CD4-positive, alpha-beta T cell (primary cell): ENCODE measurements at places on chromosomes 4 and X.

DNA sequence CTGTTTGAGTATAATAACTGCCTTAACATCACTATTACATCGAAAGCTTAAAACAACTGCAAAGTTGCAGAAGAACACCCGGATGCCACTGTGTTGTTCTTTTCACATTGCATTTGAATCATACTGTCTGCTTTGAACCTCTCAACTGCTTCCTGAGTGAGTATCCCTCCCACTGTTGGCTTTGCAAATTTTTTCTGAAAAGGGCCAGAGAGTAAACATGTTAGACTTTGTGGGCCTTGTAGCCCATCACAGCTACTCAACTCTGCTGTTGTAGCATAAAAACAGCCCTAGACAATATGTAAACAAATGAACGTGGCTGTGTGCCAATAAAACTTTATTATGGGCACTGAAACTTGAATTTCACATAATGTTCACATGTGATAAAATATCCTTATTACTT is 76.1 kb downstream of the NSG1 start:
- DNase-seq, result no peak

GRCh38 chrX:12471061-12471460 is 320.2 kb upstream of the PRPS2 start:
- no peak for DNase-seq

DNA sequence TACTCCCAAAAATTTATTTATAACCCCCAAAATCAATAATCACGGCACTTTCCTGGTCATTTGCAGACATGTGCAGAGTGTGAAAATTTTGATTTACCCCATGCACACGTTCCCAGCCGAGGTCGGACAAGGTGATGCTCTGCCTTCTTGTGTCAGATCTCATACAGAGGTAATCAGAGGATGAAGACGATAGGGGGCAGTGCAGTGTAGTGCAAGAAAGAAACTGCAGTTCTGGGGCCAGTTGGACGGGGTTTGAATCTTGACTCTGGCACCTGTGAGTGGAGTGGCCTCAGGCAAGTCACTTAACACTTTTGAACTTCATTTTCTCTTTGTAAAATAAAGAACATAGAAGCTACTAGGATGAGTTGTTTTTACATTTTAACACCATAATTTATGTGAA is 88.4 kb downstream of the FRMPD3 start:
- peak; percentile 23 for DNase-seq

DNA sequence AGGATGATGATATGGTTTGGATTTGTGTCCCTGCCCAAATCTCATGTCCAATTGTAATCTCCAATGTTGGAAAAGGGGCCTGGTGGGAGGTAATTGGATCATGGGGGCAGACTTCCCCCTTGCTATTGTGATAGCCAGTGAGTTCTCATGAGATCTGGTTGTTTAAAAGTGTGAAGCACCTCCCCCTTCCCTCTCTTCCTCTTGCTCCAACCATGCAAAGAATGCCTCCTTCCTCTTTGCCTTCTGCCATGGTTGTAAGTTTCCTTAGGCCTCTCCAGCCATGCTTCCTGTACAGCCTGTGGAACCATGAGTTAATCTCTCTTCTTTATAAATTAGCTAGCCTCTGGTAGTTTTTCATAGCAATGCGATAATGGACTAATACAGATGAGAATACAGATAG is 19.7 kb upstream of the ALG13 start:
- no peak for DNase-seq

DNA sequence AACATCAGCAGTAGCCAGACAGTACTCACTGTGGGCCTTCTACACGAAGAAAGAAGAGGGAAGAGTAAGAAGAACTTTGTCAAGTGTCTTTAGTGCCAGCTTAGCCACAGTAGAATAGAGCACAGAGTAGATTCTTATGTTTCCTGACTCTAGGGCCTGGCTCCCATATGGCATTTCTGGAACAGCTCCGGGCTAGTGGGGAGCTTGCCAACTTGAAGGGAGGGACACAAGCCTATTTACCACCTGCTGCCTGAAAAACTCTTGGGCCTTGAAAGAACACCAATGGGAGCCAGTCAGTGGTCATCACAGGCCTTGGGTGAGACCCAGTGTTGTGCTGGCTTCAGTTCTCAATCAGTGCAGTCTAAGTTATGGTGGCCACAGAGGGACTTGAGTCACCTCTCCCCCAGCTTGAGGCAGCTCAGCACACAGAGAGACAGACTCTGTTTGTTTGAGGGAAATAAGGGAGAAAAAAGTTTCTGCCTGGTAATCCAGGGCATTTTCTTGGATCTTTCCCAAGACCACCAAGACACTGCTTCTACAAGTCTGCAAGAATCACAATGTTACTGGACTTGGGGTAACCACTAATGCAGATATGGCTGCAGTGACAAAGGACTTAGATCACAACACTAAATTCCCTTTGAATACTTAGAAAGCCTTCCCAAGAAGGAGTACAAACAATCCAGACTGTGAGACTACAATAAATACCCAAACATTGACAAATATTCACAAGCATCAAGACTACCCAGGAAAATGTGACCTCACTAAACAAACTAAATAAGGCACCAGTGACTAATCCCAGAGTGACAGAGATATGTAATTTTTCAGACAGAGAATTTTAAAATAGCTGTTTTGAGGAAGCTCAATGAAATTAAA is 261.0 kb upstream of the NDST3 start:
- DNase-seq, result no peak

GRCh38 chrX:150958177-150958576 is 25.0 kb upstream of the HMGB3 start:
- no peak for DNase-seq

GRCh38 chr4:26067035-26067434 is 153.0 kb downstream of the SMIM20 start:
- DNase-seq, result no peak

GRCh38 chrX:107204068-107204605 is 2.1 kb downstream of the NUP62CL start:
- no peak for DNase-seq

DNA sequence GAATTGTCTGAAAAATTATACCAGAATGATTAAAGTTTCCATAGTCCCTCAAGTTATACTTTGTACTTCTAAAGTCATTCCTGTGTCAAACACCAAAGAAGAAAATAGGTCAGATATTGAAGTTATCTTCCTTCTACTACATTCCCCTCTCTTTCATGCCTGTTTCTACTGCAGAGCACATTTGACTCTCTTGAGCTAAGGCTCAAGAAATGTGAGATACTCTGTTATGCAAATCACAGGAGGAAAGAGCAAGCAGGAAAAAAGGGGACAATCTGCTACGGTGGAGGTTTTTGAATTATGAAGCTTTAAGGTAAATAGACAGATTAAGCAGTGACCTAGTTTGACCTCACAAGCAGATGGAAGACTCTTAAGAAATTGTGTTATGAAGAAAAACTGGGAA is 198.9 kb upstream of the LDB2 start:
- DNase-seq, result no peak

GRCh38 chrX:120719622-120720021 is 89.8 kb upstream of the C1GALT1C1 start:
- DNase-seq, result no peak

DNA sequence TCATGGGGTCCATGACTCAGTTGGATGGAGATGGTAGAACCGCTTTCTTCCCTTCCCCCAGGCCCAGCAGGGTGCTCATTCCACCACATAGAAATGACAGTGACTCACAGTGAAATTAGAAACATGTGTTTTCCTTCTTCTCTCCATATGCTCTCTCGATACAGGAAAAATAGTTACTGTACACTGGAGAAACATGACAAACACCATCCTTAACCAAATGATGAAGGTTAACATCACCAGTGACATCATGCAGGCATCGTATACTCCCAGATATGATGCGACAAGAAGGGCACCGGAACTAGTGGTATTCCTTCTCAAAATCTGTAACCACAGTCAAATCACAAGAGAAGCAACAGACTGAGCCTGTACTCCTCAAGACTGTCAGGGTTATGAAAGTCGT is 11.7 kb upstream of the RAB40A start:
- no peak for DNase-seq

DNA sequence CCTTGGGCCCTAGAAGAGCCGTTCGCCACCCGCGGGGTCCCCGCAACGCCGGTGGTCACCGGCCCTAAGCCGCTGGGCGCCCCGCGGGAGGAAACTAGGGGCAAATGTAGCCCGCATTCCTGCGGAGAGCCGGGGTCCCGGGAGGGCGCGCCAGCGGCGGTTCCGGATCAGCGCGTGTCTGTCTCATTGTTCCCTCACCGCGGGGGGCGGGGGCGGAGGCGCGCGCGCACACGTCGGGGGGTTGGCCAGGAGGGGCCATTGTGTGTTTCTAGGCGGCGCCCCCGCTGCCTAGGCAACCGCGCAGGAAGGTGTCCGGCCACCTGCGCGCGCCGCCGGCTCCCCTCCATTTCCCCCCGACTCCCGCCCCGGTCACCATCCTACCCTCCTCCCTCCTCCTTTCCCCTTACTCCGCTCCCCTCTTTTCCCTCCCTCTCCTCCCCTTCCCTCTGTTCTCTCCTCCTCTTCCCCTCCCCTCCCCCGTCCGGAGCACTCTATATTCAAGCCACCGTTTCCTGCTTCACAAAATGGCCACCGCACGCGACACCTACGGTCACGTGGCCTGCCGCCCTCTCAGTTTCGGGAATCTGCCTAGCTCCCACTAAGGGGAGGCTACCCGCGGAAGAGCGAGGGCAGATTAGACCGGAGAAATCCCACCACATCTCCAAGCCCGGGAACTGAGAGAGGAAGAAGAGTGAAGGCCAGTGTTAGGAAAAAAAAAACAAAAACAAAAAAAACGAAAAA is 789 bp upstream of the DDX3X start:
- DNase-seq, result peak; percentile 89

DNA sequence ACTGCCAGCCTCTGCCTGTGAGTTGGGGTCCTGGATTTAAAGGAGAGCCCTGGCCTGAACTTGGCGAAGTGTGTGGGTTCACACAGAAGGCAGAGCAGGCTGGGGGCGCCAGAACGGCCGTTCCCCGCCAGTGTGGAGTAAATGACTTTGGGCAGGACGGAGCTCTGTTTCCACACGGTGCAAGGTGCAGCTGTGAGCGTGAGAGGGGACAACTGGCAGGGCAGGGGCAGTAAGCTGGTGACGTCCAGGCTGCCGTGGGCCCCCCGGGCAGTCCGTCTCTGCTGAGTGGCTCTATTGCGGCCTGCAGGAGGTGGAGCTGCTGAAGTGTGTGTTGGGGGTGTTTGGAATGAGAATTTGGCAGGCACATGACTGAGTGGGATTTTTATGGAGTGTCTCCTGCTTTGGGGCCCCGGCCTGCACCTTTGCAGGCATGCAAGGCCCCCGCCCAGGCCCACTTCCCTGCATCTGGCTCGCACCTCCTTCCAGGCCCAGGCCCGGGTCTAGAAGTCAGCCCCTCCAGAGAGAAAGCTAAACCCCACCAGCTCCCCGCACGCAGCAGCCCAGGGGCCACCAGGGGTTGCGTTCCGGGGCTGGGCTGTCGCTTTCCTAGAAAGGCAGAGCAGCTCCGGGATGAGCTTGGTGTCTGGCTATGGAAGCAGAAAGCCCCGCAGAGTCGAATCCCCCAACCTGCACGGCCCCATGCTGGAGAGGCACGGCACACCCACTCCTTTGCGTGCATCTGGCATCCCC is 62.2 kb upstream of the GRPEL1 start:
- DNase-seq, result no peak

GRCh38 chr4:99028187-99028586 is 32.7 kb downstream of the METAP1 start:
- DNase-seq, result no peak

GRCh38 chr4:40586034-40586433 is 43.6 kb downstream of the RBM47 start:
- no peak for DNase-seq

- no peak for DNase-seq
Observed at GRCh38 chr4:120544838-120545237, 377.7 kb downstream of the PRDM5 start.

- DNase-seq, result no peak
Observed at GRCh38 chr4:9937078-9937477, 84.2 kb downstream of the SLC2A9 start.

DNA sequence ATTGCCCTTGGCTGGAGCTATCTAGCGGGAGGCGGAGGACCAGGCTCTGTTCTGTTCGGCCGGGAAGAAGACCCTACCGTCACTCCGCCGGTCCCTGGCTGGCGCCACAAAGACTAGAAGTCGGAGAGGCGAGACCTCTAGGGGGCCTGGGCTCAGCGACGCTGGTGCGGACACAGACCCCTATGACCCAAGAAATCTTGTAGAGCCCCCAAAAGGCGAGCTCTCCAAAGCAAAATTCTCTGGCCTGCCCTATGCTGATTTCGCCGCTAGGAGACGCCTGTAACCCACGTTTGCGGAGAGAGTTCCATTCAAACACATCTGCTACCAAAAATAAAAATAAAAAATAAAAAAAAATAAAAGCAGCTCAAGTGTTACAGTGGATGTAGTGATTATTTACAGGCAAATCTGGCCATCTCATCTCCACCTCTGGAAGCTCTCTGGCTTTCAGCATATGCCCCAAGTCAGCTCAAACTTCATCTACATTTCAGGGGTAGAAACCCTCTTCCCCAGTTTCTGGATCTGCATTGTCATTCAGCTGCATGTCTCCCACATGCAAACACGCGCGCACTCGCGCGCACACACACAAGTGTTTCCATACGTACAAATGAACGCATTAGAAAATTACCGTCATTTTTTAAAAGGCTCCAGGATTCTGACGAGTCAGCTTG is 2.4 kb upstream of the PCDH10 start:
- DNase-seq, result no peak

DNA sequence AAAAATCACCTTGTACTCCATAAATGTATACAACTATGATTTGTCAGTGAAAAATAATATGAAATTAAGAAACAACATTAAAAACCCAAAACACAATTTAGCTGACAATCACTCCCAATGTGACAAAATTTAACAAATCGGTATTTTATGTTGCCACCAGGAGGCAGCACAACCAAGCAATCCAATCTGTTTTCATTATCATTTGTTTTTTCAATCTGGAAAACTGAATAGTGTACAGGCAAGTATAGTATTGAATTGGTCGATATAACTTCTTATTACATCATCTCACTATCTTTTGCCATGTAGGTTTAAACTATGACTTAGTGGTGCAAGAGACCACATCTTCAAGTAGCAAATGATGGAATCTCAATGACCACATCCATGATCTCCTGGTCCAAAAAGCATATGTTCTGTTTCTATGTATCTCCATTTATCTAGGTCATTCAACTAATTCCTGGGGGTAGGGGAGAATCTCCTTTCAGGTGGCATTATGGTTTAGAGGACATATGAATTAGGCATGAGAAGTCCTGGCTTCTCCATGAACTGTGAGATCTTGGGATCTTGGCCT is 112.9 kb upstream of the AGA start:
- DNase-seq, result no peak

DNA sequence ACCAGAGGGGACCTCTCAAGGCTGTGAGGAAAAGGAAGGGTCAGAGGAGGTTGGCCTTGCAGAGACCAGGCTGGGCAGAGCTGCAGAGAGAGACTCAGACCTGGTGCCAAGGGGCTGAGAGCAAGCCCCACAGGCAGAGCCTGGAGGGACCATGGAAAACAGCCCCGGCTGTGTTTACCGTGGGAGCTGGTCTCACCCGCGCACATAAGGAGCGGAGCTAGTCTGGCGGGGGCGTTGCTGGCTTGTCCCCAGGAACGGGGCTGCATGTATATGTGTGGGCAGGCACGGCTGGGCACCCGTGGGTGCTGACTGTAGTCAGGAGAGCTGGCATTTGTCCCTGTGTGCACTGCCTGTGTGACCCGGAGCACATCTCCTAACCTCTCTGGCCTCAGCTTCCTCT is 45.7 kb downstream of the C4orf50 start:
- DNase-seq, result no peak

- DNase-seq, result no peak
Observed at GRCh38 chr4:15451181-15451865, 18.4 kb upstream of the CC2D2A start.

GRCh38 chr4:53507058-53507457 is 84.2 kb downstream of the LNX1 start:
- DNase-seq, result no peak

- DNase-seq, result no peak
Observed at GRCh38 chr4:54254116-54254914, 25.2 kb downstream of the PDGFRA start.

GRCh38 chr4:7313347-7313811 is 121.0 kb downstream of the SORCS2 start:
- no peak for DNase-seq
